NCI-H2171 treated with DMSO at 0.1 percent for 48 hours (cell line): ENCODE measurements at places on chromosomes 1 and 21.

DNA sequence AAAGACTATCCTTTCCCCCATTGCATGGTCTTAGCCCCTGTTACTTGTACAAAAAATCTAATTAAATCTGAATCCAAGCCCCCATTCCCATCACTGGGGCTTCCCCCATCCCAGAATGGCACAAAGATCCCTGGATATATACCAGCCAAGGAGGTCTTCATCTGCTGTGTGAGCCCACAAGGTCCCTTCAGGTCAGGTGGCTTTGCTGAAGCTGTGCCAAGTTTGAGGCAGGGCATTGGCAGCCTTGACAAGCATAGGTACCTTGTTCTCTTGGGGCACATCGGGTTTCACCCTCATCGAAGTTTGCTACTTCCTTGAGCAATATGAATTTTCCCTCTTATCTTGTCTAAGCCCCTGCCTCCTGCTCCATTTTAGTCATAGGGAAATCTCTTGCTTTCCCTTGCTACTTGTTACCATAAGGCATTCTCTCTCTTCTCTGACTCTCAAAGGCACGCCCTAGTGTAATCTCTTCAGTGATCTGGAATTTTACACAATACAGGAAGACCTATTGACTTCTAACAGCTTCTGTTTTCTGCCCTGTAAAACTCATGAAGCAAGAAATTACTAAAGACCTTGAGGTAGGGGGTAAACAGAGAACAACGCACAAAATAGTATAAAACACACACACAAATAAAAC, 71.4 kb upstream of the COG2 start:
- DNase-seq = peak; percentile 45

- DNase-seq = no peak
These were observed 13.1 kb upstream of the PARS2 start for GRCh38 chr1:54777431-54777830.

GRCh38 chr1:100075773-100076172, 57.0 kb downstream of the SASS6 start:
- no peak for DNase-seq

GRCh38 chr1:30903343-30904034, 5.1 kb downstream of the SDC3 start:
- no peak for DNase-seq

DNA sequence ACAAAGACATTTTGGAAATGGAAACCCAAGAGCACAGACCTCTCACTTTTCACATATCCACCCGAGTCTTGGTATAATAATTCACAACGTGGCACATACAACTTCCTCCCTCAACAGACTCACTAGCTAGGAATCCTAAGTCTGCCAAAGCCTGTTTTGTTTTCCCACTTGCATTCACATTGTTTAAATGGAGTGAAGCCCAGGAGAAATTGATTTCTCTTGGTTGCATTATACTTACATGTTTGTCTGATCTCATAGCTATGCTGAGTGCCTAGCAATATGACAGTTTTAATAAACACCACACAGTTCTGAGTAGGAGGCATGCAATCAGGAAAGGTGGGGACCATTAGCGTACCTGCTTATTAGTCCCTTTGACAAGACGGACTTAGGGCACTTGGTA, 348.6 kb upstream of the ADGRL4 start:
- no peak for DNase-seq
